ENCODE measurements at places on chromosomes 1 and 21.

GRCh38 chr1:35439626-35440025 is 117.6 kb downstream of the KIAA0319L start:
- no peak for DNase-seq

DNA sequence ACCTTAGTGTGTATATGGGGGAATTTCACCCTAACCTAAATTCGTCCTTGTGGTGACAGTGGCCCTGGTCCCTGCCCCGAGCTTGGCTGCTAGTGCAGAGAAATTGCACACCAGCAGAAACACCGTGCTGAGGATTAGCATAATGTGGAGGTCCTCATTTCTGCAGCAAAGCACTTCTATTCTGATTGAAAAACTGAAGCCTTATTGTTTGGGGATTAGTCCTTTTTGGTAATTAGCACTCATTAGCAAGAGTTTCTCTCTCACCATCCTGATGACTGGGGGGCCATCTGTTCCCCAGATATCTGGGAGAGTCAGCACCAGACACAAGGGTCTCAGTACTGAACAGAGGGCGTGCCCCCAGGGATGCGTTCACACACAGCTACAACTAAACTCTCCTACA is 55.2 kb downstream of the AJAP1 start:
- no peak for DNase-seq

GRCh38 chr1:111879081-111879480 is 110.4 kb downstream of the KCND3 start:
- no peak for DNase-seq

DNA sequence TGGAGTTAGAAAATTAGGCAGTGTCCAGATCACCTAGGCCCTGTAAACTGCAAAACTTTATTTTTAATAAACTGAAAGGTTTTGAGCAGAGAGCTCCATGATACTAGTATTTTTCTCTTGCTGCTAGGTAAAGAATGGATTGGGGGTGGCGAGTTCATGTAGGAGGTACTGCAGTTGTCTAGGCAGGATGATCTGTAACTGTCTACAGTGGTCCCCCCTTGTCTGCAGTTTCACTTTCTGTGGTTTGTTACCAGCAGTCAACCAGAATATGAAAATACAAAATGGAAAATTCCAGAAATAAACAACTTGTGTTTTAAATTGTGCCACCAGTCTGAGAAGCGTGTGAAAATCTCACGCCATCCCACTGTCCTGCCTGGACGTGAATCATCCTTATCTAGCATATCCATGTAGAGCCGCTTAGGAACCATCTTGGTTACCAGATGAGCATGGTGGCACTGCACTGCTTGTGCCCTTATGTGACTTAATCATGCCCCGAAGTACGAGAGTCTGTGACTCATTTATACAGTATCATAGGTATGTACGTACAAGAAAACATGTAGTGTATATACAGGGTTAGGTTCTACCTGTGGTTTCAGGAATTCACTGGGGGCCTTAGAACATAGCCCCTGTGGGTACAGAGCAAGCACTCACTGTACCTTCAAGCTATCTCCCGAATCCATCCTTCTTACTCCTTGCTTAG is 94.2 kb downstream of the AHCTF1 start:
- no peak for DNase-seq

- no peak for DNase-seq
These were observed 11.0 kb downstream of the IBA57 start for GRCh38 chr1:228176461-228177182.

GRCh38 chr1:117821382-117821755 is 108.1 kb downstream of the GDAP2 start:
- no peak for DNase-seq

GRCh38 chr21:46295177-46295770 is 9.1 kb downstream of the YBEY start:
- peak; percentile 34 for DNase-seq

GRCh38 chr1:164380893-164381292 is 178.1 kb upstream of the PBX1 start:
- DNase-seq, result no peak

DNA sequence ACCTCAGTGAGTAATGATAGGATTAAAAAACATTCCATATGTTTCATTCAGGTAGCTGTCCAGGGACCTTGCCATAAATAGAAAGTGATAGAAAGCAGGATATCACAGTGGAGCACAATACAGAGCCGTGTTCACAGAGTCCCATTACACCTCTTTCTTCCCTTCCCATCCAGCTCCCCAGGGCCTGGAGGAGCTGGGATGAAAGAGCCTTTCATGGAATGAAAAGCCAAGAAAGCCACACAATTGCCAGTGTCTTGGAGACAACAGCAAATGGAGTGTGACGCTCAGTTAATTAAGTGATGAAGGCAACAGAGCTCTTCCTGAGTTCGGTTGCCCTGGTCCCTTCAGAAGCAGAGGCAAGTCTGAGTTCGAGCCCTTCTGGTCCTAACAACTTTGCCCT is 387.3 kb upstream of the PLXNA2 start:
- no peak for DNase-seq

DNA sequence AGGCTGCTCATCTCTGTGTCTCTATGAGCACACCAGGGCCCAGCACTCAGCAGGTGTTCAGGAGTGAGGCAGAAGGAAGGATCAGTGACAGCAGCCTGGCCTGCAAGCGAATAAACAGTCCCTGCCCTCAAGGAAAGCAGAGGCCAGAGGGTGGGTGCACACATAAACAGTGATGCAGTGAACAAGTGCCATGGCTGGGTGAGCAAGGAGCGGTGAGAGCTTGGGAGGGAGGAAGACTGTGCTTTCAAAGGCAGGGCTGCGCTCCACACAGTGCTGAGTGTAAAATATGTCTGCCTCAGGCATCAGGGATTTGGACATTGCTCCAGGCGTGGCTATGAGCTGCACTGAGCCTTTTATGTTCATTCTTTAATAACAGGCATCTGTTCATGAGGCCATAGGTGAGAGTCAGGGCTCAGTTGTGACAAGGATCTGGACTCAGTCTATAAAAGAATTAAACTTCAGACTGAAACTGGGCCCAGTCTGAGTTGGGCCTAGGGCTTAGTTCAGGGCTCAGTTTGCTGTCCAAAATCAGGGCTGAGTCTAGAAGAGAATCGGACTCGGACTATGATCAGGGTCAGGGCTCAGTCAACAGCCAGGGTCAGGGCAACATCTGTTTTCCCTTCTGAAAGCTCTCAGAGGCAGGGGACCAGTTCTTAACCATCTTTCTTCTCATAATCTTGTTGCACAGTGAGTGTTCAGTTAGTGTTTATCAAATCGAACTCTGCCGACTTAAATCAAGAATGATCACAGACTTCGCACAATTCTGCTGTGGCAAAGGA is 213.7 kb downstream of the FOXD2 start:
- DNase-seq, result no peak

GRCh38 chr21:45291613-45292398 is 4.1 kb upstream of the POFUT2 start:
- DNase-seq, result peak; percentile 33

DNA sequence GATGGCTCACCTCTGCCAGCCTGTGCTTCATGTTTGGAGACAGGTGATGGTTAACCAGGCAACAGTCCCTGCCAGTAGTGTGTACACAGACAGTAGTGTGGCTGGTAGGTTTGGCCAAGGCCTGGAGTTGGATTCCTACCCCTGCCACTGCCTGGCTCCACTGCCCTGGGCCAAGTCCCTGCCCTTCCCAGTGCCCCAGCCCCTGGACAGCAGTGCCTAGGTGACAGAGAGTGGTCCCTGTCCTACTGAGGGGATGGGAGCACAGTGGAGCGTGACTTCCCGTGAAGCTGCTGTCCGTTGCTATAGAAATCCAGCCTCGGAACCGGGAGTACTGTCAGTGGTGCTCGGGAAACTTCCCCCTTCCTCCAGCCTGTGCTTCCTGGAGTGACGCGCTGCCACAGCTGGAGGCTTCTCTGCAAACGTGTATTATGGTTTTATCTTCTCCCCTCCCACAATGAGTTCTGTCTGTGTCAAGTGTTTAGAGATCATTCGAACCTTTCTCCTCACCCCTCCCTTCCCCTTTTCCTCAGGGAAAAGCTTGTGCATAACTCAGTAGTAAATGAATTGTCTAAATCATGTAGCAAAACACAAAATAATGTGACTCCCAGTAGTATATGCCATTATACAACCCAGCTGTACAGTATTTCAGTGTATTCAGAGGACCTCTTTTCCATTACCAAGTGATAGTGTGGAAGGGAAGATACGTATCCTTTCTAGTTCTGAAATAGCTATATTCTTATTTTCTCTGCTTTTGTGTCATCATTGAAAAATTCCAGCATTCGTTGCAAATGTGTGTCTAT is 73.4 kb downstream of the GALNT2 start:
- no peak for DNase-seq

GRCh38 chr1:1354271-1355247 is 3.8 kb downstream of the MXRA8 start:
- DNase-seq, result peak; percentile 11

DNA sequence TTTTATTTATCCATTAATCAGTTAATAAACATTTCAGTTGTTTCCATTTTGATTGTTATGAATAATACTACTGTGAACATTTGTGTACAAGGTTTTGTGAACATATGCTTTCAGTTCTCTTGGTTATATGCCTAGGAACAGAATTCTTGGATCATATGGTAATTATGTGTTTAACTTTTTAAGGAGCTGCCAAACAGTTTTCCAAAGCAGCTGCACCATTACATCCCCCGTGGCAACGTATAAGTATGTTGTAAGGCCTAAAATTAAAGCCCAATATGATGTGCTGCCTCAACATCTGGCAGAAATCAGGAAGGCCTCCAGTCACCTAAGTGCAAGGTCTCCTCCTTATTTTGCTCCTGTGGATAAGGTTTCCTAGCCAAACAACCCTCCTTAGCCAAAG is 235.6 kb upstream of the CACYBP start:
- DNase-seq, result no peak

- no peak for DNase-seq
These were observed 12.0 kb downstream of the ADGRL2 start for GRCh38 chr1:81812712-81813111.

DNA sequence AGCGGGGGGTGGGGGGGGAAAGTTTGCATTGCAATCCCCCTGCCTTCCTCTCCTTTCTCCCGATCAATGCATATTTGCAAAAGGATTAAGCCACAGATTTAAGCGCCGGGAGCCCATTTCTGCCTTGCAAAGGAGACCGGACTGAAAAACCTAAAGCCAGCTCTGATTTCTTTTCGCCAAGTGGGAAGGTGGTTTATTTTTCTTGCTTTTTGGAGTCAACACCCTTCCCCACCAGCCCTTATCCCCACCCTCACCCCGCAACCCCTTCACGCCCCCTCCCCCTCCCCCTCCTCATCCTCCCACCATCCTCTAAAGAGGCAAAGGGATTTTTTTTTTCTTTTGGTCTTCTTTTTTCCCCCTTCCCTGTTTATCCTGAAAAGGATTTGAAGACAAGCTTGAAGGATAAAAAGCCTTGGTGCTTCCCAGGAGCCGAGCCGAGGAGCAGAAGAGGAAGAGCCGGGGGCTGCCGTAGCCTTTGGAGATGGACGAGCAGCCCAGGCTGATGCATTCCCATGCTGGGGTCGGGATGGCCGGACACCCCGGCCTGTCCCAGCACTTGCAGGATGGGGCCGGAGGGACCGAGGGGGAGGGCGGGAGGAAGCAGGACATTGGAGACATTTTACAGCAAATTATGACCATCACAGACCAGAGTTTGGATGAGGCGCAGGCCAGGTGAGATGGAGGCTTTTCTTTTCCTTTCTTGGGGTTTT is 513 bp downstream of the PBX1 start:
- no peak for DNase-seq

DNA sequence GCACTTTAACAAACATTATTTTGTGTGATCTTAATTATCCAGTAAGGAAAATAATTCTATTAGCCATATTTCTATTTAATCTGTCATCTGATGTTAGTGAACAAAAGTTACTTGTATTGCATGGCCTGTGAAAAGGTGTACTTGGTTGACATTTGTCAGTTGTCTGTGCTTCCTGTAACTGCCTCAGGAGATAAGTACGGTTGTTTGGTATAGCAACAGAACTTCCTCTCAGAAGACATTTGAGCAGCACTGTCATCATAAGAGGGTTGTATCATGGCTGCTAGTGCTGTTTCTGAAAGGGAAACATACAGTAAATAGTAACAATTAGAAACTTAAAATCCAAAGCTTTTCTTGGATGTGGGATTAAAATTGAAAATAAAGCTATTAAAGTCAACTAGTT is 3.4 kb downstream of the BLZF1 start:
- DNase-seq, result no peak

DNA sequence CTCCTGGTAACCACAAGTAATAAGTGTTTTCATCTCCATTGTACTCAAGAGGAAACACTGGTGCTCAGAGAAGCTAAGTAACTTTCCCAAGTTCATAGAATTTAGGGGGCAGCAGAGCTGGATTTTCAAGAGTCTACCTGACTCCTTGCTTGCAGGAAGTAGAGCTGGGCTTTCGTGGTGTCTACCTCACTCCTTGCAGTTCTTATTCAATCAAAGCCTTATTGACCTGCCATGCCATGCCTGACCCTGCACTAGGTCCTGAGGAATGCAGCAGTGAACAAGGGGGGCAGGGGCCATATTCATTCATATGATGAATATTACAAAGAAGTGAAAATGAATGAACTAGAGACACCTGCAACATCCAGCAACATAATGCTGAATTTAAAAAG is 93.3 kb downstream of the GLIS1 start:
- no peak for DNase-seq

DNA sequence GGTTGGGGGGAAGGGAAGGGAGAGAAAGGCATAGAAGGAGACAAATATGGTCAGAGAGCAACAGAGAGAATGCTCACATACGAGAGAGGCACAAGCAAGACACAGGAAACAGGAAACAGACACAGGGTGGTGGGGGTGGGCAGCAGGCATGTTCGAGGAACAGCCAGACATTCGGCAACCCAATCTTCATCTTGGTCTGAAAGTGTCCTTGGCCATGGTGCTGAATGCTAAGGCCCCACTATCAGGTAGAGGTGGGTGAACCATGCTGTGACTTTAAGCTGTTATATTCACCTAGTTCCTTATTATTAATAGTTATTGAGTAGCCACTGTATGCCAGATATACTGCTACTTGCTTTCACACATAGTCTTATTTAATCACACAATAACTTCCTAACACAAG is 109.2 kb downstream of the DDX20 start:
- no peak for DNase-seq

GRCh38 chr1:9453779-9454418 is 85.4 kb upstream of the SLC25A33 start:
- DNase-seq, result peak; percentile 47

DNA sequence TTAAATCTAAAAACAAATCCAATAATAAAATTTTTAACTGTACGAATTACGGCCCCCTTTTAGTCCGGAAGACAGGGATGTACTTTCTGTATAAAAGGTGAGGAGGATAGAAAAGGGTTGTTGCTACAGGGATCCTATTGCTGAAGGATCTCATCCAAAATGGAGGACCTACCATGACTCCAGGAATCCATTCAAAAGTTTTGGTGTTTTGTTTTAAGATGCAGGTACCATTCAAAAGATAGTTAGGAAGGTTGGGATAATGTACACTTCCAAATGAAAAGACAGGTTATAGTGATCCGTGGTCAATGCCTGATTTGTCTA is 1.3 kb upstream of the ENAH start:
- DNase-seq, result no peak

DNA sequence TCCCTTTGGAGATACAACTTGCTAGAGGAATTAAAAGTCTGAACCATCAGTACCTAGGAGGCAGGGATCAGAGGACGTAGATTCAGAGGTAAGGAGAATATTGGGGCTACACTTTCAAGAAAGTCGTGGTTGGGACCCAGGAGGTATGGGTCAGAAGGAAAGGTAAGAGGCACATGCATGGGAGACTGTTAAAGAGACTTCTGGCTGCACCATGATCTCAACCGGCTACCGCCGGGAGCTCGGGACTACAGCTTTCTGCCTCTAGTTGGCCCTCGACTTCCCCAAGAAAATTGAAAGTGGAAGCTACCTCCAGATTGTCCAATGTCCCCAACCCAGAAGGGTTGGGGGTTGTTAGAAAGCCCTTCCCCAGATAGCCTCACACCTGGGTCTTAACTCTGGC is 355.7 kb upstream of the TMPRSS15 start:
- DNase-seq, result no peak
